ENCODE measurements at places on chromosomes 2 and 18.

GRCh38 chr2:210713122-210713521, 156.7 kb downstream of the CPS1 start:
- DNase-seq = no peak

DNA sequence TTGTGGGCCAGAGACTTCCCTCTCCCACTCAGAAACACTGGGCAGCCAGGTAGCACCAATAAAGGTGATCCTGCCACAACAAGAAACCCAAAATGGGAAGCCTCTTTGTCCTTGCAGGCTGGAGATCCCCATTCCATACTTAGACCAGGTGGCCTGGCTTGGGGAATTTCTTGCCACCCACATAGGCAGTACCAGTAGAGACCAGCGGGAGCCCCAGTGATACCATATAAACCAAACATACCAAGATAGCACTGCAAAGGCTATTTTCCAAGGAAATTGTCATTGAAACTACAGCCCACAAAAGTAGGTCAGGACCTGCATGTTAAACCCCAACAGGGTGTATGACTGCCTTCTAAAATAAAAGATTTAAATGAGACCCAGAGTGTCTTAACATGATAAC, 171.6 kb downstream of the DIS3L2 start:
- DNase-seq = no peak

- no peak for DNase-seq
Measured at GRCh38 chr18:9535430-9535991, 60.2 kb downstream of the RALBP1 start.

- DNase-seq = no peak
Measured at GRCh38 chr2:68934021-68934420, 18.7 kb downstream of the GKN2 start.

GRCh38 chr2:207750345-207750744, 19.4 kb downstream of the FZD5 start:
- DNase-seq = no peak

DNA sequence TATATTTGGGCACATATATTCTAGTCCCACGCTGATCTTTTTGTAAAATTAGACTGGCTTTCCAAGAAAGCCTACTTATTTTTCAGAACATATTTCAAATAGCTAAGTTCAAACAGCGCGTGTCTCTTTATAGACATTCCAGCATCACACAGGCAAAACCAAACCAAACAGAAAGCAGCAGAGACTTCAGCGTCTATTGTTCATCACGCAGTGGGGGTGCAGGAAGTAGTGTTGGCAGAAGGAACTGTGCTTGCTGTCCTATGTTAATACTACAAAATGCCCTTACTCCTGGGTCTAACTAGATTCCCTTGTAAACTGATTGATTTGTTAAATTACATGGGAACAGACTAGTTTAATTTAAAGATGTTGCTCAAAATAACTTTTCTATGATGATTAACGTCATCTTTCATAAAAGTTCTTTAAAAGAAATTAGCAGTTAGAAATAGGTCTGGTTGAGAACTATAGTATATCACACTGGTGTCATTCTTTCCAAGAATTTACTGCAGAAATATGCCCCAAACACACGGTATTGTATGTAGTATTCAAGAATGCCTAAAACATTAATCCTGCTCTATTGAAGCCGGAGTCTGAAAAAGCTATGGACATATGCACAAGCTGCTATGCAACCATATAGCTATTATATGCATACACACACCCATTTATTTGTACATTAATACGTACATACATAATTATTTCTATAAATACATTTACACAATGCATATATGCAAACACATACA, 436.3 kb downstream of the CBLN2 start:
- no peak for DNase-seq

DNA sequence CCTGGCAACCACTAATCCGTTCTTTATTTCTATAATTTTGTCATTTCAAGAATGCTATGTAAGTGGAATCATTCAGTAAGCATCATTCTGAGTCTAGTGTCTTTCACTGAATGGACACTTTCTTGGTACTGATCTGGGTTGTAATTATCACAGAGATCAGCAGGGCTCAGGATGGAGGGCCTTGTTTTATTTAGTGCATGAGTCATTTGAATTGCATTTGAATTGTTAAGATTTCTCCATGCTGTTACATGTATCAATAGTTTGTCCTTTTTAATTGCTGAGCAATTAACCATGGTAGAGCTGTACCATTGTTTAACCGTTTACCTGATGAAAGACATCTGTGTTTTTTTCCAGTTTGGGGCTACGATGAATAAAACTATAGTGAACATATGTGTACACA, 256.4 kb downstream of the THSD7B start:
- DNase-seq = no peak

DNA sequence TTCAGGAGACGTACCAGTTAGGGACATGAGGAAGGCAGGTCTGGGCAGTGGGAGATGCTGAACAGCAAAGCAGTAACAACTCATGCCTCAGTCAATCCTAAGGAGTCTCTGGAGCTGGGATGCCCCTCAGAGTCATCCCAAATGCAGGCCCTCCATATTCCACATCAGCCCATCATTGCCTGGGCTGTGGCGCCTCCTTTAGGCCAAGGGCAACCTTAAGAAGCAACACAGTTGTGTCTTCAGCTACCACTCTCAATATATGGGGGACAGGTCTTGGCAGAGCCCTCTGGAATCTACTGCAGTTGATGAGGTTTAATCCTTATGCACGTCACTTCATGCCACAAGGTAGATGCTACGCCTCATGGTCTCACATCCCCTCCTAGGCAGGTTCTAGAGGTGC, 682.0 kb upstream of the RAB6C start:
- DNase-seq = no peak

DNA sequence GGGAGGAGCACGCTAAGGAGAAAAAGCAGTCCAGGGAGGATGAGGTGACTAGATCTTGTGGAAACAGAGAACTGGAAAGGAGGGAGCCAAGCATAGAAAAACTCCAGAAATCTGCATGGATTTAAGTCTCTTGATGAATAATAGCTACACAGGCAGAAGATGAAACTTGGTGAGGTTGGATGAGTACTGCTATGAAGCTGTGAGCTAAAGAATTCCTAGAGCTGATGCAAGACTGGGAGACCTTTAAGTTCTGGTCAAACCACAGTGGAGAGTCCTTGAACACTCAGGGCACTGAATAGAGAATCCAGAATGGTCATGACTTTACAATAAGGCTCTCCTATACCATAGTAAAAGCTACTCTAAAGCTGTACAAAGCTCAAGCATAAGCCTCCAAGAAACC, 18.4 kb upstream of the PIEZO2 start:
- no peak for DNase-seq

DNA sequence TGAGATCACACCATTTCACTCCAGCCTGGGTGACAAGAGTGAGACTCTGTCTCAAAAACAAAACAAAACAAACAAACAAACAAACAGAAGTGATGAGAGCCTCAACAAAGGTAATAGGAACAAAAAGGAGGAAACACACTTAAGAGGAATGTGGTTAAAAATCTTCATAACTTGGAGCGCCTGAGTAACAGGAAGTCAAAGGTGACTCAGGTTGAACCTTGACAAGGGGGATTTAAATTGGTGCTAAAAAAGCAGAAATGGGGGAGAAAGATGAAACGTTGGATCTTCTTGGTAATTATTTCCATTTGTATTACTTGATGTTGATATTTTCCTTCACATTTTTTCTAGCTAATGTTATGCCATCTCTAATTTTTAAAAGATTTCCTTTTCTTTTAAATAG, 318.5 kb upstream of the TCF4 start:
- DNase-seq = no peak

DNA sequence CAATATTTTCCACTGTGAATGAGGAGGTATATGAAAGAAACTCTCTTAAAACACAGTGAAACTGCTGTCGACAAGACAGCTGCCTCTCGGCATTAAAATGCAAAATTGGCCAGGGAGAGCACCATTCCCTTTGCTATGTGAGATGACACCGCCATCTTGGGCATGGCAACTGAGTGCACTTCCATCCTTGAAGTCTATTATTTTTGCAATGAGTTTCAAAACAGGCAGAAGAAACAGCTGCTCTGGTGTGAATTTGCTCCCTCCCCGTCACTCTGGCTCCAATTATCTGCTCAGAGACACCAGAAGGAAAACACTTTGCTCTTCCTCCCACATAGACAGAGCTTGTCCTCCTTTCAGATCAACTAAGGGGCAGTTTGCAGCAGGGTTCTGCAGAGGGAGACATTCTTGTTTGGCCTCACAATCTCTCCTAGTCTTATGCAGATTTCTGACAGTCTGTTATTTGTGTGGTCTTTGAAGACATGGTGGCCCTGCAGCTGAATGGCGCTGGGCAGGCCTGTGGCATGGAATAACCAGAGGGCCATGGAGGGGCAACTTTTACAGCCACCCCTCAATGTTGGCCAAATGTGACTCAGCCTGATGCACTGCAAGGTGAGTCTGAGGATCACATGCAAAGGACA, 48.6 kb upstream of the SEC11C start:
- no peak for DNase-seq
